ENCODE measurements at places on chromosomes 6 and 20.

DNA sequence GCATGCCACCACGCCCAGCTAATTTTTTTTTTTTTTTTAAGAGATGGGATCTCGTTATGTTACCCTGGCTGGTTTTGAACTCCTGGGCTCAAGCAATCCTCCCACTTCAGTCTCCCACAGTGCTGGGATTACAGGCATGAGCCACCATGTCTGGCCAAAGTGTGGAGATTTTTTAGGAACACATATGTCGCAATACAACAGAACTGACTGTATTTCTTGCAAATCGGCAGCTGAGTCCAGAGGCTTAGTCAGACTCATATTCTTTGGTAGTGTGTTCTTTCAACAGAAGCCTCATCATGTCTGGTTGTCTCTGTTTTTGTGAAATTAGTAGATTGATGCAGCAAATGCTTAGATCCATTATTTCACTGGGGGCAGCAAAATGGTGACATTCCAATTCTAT is 23.9 kb upstream of the CD164 start:
- DNase-seq: no peak

GRCh38 chr6:108720827-108721226 is 127.4 kb upstream of the ARMC2 start:
- no peak for DNase-seq

DNA sequence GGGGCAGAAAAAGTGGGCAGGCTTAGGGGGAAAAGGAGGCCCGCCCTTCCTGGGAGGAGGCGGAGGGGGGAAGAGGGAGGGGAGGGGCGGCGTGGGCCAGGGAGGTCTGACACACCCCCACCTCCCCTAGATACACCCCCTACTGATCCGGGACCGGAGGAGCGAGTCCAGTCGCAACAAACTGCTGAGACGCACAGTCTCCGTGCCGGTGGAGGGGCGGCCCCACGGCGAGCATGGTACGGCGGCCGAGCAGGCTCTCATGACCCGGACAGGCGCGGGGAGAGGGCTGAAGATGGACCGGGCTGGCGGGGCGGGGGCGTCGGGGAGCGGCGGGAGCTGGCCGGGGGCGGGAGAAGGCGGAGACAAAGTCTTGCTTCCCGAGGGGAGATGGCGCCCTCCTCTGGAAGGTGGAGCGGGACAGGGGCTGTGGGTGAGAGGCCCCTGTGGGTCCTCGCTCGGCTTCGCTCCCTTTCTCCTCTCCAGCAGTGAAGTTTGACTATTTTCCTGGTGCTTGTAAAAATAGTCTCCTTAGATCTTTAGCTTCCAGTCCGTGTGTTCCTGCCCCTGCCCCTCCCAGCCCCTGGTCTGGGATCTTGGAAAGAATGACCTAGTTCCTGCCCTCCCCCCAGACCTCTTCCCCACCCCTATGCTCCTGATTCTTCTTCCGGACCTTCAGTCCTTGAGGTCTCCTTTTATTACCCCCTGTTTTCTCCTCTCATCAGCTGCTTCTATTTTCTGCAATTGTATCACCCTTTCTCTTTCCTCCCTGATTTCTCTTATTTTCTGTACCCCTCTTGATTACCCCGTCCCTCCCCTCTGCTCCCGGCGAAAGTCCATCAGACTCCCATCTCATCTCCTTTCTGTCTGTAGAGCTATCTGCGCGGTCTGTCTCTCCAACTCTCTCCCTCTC is 6.1 kb downstream of the SYNGAP1 start:
- peak; percentile 84 for DNase-seq

DNA sequence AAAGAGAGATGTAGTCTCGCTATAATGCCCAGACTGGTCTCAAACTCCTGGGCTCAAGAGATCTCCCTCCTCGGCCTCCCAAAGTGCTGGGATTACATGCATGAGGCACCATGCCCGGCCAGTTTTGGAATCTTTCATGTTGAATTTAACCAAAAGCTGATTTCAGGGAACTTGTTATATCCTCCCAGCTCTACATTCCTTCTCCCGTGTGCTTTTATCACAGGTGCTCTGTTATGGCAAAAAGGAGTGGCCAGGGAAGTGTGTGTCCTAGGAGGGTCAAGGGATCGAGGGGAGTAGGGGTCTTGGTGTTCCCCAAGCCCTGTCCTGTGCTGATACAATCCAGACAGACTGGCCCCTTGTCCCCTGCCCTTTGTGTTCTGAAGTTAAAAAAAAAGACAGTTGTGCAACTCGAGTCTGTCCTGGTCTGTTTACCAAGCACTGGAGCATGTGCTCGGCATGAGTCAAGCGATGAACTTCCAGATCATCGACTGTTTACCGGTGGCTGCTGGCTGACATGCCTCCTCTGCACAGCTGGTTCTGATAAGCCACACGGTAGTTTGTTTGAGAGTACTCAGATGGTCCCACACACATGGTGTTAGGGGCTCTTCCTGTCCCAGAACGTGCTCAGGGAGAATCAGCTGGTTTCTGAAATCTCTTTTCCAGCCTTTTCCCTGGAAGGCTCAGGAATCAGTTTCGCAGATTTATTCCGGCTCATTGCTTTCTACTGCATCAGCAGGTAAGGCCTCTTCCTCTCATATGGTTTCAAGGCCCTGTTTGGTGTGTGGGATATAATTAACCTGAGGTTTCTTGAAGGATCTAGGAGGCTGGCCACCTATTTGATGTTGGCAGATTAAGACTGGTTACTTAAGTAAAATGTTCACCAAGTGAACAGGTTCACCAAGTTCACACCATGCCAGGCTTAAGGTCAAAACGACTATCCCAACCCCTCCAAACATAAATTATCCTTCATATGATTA is 52.6 kb upstream of the NAA20 start:
- no peak for DNase-seq

DNA sequence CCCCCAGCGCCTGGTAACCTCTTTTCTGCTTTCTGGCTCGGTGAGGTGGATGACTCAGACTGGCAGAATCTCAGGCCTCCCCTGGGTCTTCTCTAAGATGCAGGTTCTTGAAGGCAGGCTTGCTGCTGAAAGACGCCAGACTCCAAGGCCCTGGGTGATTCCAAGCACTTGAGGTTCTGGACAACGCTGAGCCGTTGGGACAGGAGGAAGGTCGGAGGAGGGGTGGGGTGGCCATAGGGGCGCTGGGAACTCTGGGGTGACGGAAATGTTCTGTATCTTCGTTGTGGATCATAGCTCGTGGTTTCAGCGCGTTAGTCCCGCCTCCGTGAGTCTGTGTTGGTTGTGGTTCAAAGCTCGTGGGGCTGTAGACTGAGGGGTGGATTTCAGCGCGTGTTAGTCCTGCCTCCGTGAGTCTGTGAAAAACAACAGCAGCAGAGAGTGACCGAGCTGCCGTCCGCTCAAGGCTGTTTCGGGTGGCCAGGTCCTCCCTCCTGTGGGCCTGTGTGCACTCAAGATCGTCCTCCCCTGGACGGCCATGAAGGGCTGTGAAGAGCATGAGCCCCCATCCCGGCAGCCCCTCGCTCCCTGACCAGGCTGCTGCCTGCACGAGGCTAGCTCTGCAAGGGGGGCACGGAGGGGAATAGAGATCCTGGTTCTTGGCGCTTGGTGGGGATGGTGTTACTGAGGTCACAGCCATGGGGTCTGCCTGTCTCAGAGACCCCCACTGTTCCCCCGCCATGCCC is 7.7 kb downstream of the NTSR1 start:
- DNase-seq: no peak

- DNase-seq: no peak
Measured at GRCh38 chr6:5645328-5646290, 361.1 kb downstream of the NRN1 start.

GRCh38 chr6:84927551-84927950 is 163.2 kb upstream of the TBX18 start:
- DNase-seq: no peak

GRCh38 chr6:40482532-40482931 is 104.6 kb downstream of the LRFN2 start:
- no peak for DNase-seq

- no peak for DNase-seq
Measured at GRCh38 chr20:38825901-38826625, 20.6 kb downstream of the PPP1R16B start.

DNA sequence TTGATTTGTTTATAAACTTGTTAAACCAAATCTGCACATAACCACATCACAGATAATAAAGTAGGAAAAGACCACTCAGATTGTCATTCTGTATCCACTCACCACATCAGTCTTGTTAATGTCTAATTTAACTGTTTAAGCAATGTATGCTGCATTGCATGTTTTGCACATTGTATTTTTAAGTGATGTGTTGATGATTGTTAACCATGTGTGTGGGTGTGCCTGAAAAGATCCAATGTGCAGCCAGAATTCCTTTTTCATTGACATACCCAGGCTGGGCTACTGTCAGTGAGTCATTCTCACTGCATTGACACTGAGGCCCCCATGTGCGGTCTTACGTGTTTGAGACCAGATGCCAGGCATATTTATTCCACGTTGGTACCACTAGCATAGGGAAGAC is 167.3 kb downstream of the TRMT11 start:
- DNase-seq: no peak

- no peak for DNase-seq
Measured at GRCh38 chr20:22921595-22922421, 113.3 kb upstream of the SSTR4 start.

- no peak for DNase-seq
Measured at GRCh38 chr20:41048461-41049301, 20.1 kb downstream of the TOP1 start.

DNA sequence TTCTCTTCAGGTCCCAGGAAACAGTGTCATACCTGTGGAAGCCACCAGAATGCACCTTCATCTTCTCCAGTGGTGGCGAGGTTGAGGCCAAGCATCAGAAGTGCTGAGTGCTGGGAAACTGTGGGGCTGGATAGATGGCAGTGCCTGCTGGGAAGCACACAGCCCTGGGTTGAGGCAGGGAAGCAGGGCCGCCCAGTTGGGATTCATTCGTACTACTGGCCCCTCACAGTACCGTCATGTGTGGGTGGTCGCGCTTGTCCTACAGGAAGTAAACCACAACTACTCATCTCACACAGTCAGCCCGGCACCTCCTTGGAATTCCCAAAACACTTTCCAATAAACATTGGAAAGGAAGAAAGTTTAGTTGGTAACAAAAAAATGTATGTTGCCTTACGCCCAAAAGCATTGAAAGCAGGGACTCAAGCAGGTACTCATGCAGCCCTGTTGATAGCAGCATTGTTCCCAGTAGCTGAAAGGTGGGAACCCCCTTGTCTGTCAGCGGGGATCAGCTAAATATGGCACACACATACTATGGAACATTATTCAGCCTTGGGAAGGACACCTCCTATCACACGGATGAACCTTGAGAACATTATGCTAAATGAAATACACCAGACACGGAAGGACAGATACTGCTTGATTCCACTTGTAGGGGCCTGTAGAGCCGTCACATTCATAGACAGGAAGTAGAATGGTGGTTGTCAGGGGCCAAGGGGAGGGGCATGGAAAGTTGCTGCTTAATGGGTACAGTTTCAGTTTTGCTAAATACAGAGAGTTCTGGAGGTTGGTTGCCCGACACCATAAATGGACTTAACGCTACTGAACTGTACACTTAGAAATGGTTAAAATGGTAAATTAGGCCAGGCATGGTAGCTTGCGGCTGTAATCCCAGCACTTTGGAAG is 162.7 kb downstream of the MTHFD1L start:
- no peak for DNase-seq

DNA sequence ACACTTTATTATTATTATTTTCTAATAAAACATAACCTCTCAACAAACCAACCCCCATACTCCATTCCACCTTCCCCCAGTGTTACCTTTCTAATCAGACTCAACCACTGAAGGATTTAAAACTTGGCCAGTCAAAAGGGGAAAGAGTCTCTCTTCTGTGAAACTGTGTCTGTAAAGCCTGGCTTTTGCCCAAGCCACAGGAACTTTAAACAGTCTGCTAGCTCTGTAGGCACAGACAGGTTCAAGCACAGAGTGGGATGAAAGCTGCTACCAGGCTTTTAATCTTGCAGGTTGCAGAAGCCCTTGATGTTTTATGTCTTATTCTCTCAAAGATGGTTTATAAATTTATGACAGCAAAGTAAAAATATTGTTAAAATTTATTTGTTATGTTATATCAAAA is 585.7 kb downstream of the TENT5A start:
- no peak for DNase-seq

GRCh38 chr6:35086636-35087360 is 54.3 kb downstream of the TCP11 start:
- peak; percentile 6 for DNase-seq

DNA sequence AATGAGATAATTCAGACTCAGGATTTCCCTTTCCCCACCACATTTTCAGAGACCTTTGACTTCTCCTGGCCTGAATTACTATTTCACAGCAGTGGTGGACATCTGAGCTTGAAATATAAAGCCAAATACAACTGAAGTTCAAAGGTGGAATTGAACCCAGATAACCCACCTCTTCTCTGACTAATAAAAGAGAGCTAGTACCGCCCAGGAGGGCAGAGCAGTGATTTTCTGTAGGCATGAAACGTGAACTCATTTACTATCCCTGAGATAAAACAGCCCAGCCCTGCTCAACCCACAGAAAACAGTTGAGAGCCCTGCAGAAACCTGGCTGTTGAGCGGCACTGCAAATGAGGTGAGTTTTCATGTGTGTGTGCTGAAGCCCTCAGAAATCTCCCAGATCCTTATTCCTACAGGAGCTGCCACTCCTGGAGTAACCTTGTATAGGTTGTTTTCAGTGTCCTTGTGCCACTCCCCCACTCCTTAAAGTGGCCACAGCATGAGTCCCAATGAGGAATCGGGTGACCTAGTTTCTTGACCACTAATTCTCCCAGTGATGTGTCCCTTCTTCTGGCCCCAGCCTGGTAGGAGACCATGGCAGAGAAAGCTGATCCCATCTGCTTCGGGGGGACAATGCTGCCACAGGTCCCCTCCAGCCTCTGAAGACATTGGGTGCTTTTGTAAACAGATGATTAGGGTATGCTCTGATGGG is 99.2 kb downstream of the NOL4L start:
- no peak for DNase-seq

GRCh38 chr6:48109944-48110343 is 1.1 kb downstream of the PTCHD4 start:
- DNase-seq: no peak

DNA sequence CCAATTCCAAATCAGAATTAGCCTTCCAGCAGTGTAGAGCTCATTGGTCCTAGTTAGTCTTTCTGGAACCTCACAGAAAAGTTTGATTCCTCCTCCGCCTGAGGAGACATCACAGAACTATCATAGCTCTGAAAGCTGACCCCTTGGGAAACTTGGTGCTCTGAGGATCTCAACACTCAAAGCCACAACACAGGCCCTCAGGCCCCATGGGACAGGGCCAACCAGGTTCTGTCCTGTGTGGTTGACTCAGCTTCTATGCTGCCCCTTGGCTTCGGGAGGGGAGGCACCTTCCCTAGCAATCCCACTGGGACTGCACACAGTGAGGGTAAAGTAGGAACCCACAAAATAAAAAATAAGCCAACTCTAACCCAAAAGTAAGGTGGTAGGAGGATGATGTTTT is 237.5 kb upstream of the ECI2 start:
- DNase-seq: no peak

GRCh38 chr6:32885698-32886286 is 31.8 kb downstream of the PSMB9 start:
- DNase-seq: no peak
